Vagina (tissue), 2 donors: ENCODE measurements at places on chromosomes 13 and 19. TPM values are rescaled to one million over a fixed set of nuclear protein-coding genes. Genes with fewer than 3 reads are reported as not detected.

Gene ZNF677
- total RNA-seq, result 5.9 TPM

Gene ZNF69
- total RNA-seq, result 12.3 TPM

Gene GNA15
- 28.2 TPM for total RNA-seq

Gene GSX1
- not detected for total RNA-seq

Gene ZNF296
- total RNA-seq, result 5.6 TPM

Gene LEUTX
- total RNA-seq, result not detected

Gene MATK
- total RNA-seq, result 1.2 TPM

Gene ARGLU1
- total RNA-seq, result 88.9 TPM

Gene PRR19
- total RNA-seq, result not detected

Gene VWA8
- total RNA-seq, result 33.4 TPM

Gene UBXN6
- total RNA-seq, result 147 TPM

Gene NKG7
- 3.4 TPM for total RNA-seq

Gene PGLYRP2
- total RNA-seq, result not detected

Gene CAB39L
- total RNA-seq, result 31.7 TPM

Gene CACNA1A
- 8.6 TPM for total RNA-seq

Gene ACP7
- not detected for total RNA-seq

Gene OXGR1
- 0.74 TPM for total RNA-seq

Gene RLN3
- total RNA-seq, result not detected

Gene CD320
- total RNA-seq, result 27.3 TPM

Gene PSG7
- not detected for total RNA-seq

Gene SYMPK
- 43.2 TPM for total RNA-seq

Gene ZNF765
- 10.6 TPM for total RNA-seq

Gene SHISA2
- not detected for total RNA-seq

Gene RAB3A
- 5.6 TPM for total RNA-seq

Gene RXFP2
- not detected for total RNA-seq

Gene TRIP10
- total RNA-seq, result 129 TPM

Gene GPR42
- total RNA-seq, result not detected

Gene FCER2
- not detected for total RNA-seq

Gene ADAMTS10
- 66.3 TPM for total RNA-seq

Gene ZNF587
- total RNA-seq, result 17.7 TPM

Gene WDR18
- 66.8 TPM for total RNA-seq

Gene PTH2
- total RNA-seq, result not detected

Gene LGALS14
- total RNA-seq, result not detected

Gene SOX1
- total RNA-seq, result not detected

Gene TPRX2
- total RNA-seq, result not detected

Gene FPR1
- 12.8 TPM for total RNA-seq

Gene IZUMO2
- not detected for total RNA-seq

Gene SELENOV
- total RNA-seq, result not detected

Gene LHFPL6
- total RNA-seq, result 54.8 TPM
